ENCODE measurements at places on chromosomes 3 and 15.
A peak's percentile ranks its signal among the peaks of the same experiment; 100 is the strongest.

DNA sequence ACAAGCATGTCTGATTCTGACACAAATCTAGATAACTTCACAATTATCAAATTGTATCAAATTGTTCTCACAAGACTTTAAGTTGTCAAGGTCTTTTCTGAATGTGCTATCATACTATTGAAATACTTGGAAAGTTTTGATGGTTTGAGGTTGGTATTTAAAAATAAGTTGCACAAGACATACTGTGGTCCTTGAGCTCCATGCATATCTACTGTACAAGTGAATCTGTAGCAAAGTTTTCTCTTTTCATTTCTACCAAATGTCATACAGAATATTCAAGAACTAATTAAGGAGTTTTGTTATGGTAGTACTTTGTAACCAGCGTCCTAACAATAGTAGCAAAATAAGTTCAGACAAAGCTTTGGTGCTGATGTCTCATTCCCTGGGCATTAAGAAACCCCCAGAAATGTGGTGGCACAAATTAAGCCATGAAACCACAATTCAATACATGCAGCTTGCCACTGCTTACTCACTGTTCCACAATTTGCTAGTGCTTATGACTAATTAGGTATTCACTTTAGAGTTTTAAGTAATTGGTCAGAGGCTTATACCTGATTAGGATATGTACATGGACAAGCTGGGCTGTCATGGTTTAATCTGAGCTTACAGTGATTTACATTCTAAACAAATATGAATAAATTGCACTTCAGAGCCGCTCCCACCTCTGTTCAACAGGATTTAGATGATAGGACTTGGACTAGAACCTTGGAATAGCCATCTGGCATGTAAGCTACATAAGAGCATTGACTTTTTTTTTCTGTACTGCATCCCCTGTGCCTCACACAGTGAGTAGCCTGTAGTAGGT, 8.8 kb downstream of the TBC1D23 start:
- DNase-seq = peak; percentile 81

GRCh38 chr15:68424754-68425390, 7.1 kb downstream of the ITGA11 start:
- no peak for DNase-seq

GRCh38 chr3:22569570-22569969, 633.6 kb upstream of the UBE2E2 start:
- no peak for DNase-seq

- DNase-seq = no peak
These were observed 870 bp upstream of the TMEM40 start for GRCh38 chr3:12759693-12760565.

DNA sequence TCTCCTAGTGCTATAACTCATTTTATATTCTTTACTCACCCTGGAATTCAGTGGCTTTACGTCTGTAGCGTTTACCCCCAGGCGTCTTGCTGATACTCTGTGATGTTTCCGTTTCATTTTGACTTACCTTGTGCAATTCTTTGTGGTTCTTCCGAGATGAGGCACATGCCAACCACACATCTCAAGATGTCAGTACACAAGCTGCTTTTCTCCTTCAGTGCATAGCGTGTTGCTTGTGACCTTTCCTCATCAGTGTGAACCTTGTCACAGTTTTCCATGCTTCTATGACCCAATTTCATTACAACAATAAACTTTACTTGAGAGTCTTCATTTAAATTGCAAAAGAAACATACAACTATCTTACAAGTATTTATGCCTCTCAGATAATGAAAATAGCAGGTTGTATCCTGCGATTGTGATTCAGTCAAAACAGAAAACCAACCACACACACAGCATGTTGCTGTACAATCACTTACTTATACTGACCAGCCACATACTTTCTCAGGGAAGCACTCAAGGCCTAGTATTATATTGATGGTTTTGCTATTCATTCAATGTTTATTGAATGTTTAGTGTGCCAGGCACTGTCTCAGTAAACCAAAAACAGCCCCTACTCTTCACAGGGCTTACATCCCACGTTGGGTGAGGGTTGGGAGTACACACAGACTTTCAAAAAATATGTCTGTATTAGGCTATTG, 4.6 kb upstream of the TBL1XR1 start:
- DNase-seq = no peak

DNA sequence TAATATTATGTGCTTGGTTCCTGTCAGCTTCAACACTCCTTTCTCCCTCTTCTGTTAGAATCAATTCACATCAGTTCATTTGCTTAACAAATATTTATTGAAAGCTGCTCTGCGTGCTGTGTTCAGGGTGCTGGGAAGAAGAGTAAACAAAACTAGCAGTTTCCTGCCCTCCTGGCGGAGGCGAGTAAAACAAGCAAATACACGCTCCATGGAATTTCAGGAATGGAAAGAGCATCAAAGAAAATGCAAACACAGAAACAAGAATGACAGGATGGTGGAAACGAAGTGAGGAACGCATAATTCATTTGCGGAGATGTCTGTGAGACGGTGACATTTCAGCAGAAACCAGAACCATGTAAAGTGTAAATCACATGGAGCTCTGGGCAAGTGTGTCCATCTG, 49.4 kb upstream of the SPTSSB start:
- DNase-seq = no peak

- DNase-seq = no peak
These were observed 4.2 kb upstream of the CHL1 start for GRCh38 chr3:192215-192929.
